T-helper 2 cell treated with Interferon-gamma antibody and Interleukin-4, amounts not matched to agents 5 μg/mL and 100 μg/mL, for 36 hours (primary cell): ENCODE measurements at places on chromosomes 11 and 22.
A peak's percentile ranks its signal among the peaks of the same experiment; 100 is the strongest.

DNA sequence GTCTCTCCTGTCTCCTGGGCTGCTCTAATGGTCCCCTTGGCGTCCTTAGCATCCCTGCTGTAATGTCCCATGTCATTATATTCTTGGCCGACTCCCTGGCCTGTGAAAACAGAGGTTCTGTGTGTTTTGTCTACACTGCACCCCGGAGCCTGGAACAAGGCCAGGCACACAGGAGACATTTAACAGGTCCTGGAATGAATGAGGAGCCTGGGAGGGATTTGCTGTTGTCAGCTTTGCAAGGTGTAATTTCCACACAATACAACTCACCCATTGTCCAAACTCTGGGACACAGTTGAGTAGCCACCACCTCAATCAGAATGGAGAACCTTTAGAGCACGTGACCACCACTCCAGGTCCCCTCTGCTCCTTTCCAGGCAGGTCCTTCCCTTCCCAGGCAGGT is 14.9 kb upstream of the PDGFB start:
- peaks cover 7% of the 10 kb centered on the region for H3K4me1 ChIP-seq
- no peaks in the 10 kb centered on the region for H3K36me3 ChIP-seq
- H3K27ac ChIP-seq = no peak overlapping the region

DNA sequence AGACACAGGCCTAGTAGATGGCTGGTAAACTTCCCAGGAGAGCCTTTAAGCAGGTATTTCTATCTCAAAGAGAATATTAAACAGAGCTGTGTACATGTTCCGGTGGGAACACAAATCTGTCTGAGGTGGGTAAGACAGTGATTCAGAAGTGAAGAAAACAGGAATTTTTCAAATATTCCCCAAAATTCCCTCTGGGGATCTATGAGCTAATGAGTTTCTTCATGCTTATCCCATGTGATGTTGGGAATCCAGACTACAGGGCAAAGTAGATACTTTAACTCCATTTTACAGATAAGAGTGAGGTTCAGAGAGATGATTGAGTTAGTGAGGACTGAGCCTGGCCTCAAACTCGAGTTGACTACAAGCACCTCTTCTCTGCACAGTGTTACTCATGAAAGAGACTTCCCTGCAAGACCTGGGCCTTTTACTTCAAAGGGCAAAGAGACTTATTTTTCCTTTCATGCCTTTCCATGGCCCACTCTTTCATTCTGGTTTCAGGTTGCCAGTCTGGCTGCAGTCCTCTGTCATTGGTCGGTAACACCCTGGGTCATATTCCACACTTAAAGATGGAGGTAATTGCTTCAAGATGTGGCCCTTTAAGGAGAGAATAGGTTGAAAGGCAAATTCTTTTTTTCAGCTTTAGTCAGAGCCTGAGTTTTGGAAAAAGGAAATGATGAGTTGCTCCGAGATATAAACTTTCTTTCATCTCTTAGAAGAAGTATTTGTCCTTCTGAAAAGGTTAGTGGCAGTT is 70.1 kb downstream of the CYB5R2 start:
- no peak for DNase-seq
- H3K27me3 ChIP-seq = peaks cover 2% of the 10 kb centered on the region
- H3K27ac ChIP-seq = no peak overlapping the region
- no peak overlapping the region for H3K4me3 ChIP-seq
- H3K4me1 ChIP-seq = no peaks in the 10 kb centered on the region

DNA sequence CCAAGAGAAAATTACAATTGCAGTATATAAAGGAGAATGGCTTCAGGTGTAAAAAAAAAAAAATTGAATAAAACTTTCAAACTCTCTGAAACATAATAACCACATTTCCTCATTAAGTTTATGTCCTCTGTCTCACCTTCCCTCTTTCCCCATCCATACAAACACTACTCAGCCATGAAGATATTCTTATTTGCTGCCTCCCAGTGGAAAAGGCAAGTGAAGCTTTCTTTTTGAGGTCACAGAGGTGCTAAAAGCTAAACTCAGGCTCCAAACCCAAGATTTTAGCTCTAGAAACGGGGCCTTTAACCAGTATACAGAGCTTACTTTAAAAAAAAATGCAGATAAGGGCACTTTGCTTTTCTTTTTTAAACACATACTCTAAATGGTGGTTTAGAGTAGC is 1568.5 kb downstream of the FAM181B start:
- no peaks in the 10 kb centered on the region for H3K4me1 ChIP-seq
- H3K27ac ChIP-seq = no peak overlapping the region
- H3K36me3 ChIP-seq = no peaks in the 10 kb centered on the region
- no peak overlapping the region for H3K4me3 ChIP-seq

GRCh38 chr11:15176646-15177163 is 62.0 kb downstream of the INSC start:
- no peaks in the 10 kb centered on the region for H3K4me1 ChIP-seq
- no peaks in the 10 kb centered on the region for H3K36me3 ChIP-seq
- H3K27ac ChIP-seq = no peak overlapping the region
- H3K27me3 ChIP-seq = peaks cover 14% of the 10 kb centered on the region
- no peak overlapping the region for H3K4me3 ChIP-seq
- no peak for DNase-seq

GRCh38 chr11:34251589-34251980 is 106.2 kb downstream of the ABTB2 start:
- H3K27me3 ChIP-seq = no peaks in the 10 kb centered on the region
- DNase-seq = no peak
- H3K4me1 ChIP-seq = peaks cover 57% of the 10 kb centered on the region

DNA sequence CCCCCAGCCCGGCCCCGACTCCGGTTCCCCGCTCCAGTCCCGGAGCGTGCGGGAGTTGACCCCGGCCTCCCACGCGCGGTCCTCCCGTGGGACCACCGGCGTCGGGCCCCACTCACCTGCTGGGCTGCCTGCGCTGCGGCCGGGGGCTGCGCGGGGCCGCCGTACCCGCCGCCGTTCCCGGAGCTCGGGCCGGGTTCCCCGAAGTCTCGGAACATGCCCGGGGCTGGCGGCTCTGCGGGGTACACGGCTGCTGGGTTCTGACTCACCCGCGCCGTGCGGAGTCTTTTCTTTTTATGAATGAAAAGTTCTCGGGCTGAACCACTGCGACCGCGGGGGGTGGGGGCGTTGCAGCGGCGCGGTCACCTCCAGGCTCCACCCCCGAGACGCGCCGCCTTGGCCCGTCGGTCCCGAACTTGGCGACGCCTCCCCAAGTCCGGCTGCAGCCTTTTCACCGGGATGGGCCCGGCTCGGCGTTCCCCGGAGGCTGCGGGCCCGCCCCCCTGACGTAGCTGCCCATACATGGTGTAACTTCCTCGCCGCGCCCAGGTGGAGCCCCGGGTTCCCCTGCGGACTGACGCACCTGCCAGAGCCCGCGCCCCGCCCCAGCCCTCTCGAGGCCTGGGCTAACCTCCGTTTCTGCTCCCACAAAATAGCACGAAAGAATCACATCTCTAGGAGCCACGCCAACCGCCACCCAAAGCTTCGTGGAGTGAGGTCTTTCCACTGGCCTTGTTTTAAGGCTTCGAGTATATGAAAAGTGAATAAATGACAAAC is at the start of gene FOSL1:
Gene FOSL1, minus strand, starts transcription at position 264 of the 774 bp plus-strand sequence. Its CDS starts 49 bp downstream, at position 215.
- H3K4me3 ChIP-seq = peak within 1 kb of the TSS; percentile 71
- H3K36me3 ChIP-seq = peaks cover 4% of the 10 kb centered on the region
- DNase-seq = peak; percentile 96
- H3K4me1 ChIP-seq = peaks cover 23% of the 10 kb centered on the region
- peaks cover 7% of the 10 kb centered on the region for H3K27me3 ChIP-seq

DNA sequence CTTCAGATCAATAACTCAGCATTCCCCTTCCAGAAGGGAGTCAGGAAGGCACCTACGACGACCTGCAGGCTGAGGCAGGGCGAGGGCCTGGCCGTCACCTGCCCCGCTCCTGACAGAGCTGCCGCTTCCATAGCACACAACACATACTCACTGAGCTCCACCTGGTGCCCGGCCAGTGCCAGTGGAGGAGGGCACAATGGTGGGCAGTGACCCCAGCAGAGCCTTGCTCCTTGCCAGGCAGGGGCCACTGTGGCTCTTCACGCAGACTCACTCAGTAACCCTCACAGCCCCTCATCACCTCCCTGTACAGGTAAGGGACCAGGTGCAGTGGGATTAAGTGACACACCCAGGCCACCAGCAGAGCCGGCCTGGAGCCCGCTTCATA is 24.6 kb downstream of the LRFN4 start:
- no peak for DNase-seq
- no peak overlapping the region for H3K4me3 ChIP-seq
- H3K4me1 ChIP-seq = peaks cover 7% of the 10 kb centered on the region
- H3K27ac ChIP-seq = no peak overlapping the region
- H3K27me3 ChIP-seq = no peaks in the 10 kb centered on the region

DNA sequence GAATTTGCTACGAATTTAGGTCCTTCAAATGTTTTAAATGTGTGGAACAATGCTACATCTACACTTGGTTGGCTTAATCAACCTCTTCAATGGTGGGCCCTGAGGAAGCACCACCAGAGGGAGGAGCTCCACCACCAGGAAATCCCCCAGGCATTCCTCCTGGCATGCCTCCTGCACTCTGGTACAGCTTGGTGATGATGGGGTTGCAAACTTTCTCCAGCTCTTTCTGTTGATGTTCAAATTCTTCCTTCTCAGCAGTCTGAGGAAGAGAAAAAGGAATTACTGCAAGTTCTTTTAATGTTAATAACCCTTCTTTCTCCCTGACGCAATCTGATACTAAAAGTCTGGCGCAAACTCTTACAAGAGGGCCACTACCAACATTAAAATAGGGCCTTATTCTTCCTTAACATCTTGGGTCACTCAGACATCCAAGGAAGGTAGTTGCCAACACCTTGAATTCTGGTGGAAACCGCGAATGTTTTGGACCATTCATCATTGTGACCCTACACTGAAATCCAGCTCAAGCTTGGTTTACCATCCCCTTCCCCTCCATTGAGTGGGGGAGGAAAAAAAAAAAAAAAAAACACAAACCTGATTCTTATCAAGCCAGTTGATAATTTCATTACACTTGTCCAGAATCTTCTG is 4.2 kb downstream of the HSPA8 start:
- H3K27me3 ChIP-seq = no peaks in the 10 kb centered on the region
- peak overlapping the region; percentile 77 for H3K27ac ChIP-seq
- H3K4me1 ChIP-seq = peaks cover 38% of the 10 kb centered on the region
- peak overlapping the region; percentile 100 for H3K4me3 ChIP-seq

- H3K36me3 ChIP-seq = no peaks in the 10 kb centered on the region
- no peak overlapping the region for H3K4me3 ChIP-seq
- H3K27me3 ChIP-seq = peaks cover 5% of the 10 kb centered on the region
- DNase-seq = no peak
Observed at GRCh38 chr11:3093281-3094191, 36.3 kb upstream of the CARS1 start.

- H3K4me3 ChIP-seq = peak overlapping the region; percentile 70
- peaks cover 22% of the 10 kb centered on the region for H3K36me3 ChIP-seq
- DNase-seq = no peak
- H3K27me3 ChIP-seq = no peaks in the 10 kb centered on the region
Observed at GRCh38 chr11:48109046-48109666, 107.5 kb upstream of the OR4B1 start.

DNA sequence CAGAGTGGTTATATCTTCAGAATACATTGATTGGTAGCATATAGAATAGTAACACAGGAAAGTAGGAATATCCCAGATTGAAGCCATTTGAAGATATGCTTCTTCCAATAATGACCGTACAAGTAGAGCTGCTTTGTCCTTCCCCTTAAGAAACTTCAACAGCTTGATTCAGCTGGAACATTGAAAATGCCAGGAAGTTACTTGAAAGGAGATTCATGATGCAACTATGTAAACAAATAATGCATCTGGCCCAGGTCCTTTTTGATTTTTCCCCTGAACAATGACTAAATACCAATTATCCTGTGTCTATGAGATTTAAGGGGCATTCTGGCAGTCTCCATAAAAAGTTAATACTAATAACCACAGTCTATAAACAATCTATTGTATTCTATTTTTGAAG is 3.0 kb downstream of the DKK3 start:
- no peak for DNase-seq
- H3K4me1 ChIP-seq = no peaks in the 10 kb centered on the region
- no peaks in the 10 kb centered on the region for H3K36me3 ChIP-seq
- H3K27me3 ChIP-seq = peaks cover 75% of the 10 kb centered on the region
- H3K27ac ChIP-seq = no peak overlapping the region

- H3K27me3 ChIP-seq = no peaks in the 10 kb centered on the region
- DNase-seq = no peak
- no peaks in the 10 kb centered on the region for H3K4me1 ChIP-seq
- no peaks in the 10 kb centered on the region for H3K36me3 ChIP-seq
- no peak overlapping the region for H3K4me3 ChIP-seq
Observed at GRCh38 chr11:106379265-106379664, 301.8 kb downstream of the AASDHPPT start.

GRCh38 chr11:132158696-132159095 is 788.3 kb downstream of the NTM start:
- H3K27ac ChIP-seq = no peak overlapping the region
- DNase-seq = no peak
- H3K4me1 ChIP-seq = no peaks in the 10 kb centered on the region
- H3K36me3 ChIP-seq = no peaks in the 10 kb centered on the region
- no peak overlapping the region for H3K4me3 ChIP-seq

- no peak overlapping the region for H3K4me3 ChIP-seq
- H3K4me1 ChIP-seq = no peaks in the 10 kb centered on the region
- H3K27me3 ChIP-seq = peaks cover 6% of the 10 kb centered on the region
- H3K36me3 ChIP-seq = no peaks in the 10 kb centered on the region
Observed at GRCh38 chr22:45105281-45105702, 58.4 kb upstream of the NUP50 start.

DNA sequence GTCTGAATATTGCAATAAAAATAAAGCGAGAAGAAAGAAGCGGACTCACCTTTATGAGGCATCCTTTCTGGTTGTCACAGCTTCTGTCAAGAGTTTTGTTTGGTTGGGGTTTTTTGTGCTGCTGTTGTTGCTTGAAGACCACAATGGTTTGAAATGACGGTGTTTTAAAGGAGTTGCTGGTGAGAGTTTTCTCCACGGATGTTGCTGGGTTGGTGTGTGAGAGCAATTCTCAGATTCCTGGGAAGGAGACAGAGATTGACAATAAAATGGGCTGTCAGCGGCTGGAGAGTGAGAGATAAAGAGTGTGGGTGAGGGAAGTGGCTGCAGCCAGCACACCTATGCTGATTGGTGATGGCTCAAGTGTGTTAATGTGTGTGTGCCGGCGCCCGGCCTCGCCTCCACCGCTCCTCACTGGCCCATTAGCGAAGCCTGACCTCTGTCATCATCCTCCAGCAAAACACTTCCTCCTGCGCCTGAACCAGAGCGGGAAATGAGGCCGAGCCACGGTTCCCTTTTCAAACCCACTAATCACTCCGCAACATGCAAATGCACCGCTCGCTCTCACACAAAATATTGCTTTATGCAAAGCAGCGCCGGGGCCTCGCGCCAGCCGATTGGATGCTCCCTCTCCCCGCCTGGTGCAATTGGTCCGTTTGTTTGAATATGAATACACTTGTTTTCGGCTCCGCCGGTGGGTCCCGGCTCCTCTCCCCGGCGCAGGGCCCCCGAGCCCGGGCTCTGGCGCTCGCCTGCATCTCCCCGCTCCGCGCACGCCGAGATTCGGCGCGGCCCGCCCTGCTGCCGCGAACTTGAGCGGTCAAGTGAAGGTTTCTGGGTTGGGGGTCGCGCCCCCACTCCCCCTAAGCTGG is at the start of gene PAX6:
Gene PAX6, minus strand, starts transcription at position 544 of the 869 bp plus-strand sequence. CDS start 4,911 bp downstream, outside the sequence.
- peaks cover 17% of the 10 kb centered on the region for H3K4me1 ChIP-seq
- peak within 1 kb of the TSS; percentile 58 for H3K27ac ChIP-seq
- peak within 1 kb of the TSS; percentile 62 for H3K4me3 ChIP-seq
- DNase-seq = peak; percentile 5
- H3K27me3 ChIP-seq = peaks cover 79% of the 10 kb centered on the region
